Activated gamma-delta T cell (primary cell): ENCODE measurements at places on chromosomes 11 and 22.

DNA sequence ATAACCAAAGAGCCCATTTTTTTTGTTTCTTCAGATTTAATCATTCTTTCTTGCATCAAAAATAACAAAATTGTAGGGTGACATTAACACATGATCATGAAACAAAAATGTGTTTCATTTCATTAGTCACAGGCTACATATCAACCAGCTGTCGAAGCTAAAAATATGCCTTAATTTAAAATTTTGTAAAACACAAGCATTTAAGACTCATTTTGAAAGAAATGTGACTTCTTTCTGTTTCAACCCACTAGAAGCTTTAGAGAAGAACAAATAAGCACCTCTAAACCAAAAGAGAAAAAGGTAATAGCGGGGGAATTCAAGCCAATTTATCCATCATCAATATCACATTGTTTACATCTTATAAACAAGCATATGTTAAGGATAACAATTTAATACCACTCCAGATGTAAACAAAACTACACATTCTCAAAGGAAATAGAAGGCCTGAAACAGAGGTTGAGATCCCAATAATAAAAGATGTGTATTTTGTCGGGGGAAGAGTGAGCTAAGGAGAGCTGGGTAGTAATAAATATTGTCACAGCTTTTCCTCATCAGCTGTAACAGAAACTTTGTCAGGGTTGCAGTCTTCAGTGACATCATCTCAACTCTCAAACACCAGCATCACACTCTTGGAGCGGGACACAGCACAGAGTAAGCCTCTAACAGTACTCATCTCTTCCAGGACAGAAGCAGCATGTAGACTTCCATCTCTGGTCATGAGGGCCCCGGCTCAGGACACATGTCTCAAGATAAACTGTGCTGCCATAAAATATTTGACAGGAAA lies 42.0 kb downstream of the ALG9 start:
- DNase-seq = no peak

- DNase-seq = peak; percentile 54
These were observed 22.2 kb upstream of the CBX7 start for GRCh38 chr22:39174498-39175352.

DNA sequence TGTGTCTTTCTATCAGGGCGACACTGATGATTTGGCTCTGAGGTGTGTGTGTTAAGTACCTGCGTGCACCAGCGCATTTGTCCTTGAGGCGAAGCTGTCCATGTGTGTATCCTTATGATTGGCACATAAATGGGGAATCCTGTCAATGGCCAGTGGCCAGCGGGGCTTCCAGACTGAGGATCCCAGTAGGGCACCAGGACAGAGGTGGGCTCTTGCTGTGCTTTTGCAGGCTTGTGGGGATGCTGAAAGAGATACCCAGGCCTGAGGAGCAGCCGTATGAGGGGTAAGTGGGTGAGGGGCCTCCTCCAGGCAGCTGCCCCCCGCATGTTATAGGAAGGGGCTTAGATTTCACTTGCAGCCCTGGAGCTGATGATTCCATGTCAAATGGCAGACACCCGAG lies 156.8 kb downstream of the ST3GAL4 start:
- DNase-seq = no peak

DNA sequence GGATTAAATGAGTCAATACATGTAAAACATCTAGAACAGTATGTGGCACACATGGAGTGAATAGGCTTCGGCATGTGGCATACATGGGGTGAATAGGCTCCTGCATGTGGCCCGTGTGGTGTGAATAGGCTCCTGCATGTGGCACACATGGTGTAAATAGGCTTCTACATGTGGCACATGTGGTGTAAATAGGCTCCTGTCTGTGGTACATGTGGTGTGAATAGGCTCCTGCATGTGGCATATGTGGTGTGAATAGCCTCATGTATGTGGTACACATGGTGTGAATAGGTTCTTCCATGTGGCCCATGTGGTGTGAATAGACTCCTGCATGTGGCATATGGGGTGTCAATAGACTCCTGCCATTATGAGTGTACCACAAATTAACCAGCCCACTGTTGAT lies 219.1 kb upstream of the KIRREL3 start:
- DNase-seq = no peak

- peak; percentile 23 for DNase-seq
These were observed 18.2 kb downstream of the KCNJ1 start for GRCh38 chr11:128848815-128849455.

- no peak for DNase-seq
These were observed 476.8 kb upstream of the B3GAT1 start for GRCh38 chr11:134888821-134889220.

GRCh38 chr11:72720047-72720446 lies 32.2 kb downstream of the ARAP1 start:
- no peak for DNase-seq

- DNase-seq = no peak
These were observed 86.5 kb upstream of the PPARA start for GRCh38 chr22:46063846-46064227.

GRCh38 chr11:43614214-43614613 lies 66.3 kb upstream of the HSD17B12 start:
- DNase-seq = no peak

- no peak for DNase-seq
These were observed 85.2 kb downstream of the APOL5 start for GRCh38 chr22:35802885-35803284.

DNA sequence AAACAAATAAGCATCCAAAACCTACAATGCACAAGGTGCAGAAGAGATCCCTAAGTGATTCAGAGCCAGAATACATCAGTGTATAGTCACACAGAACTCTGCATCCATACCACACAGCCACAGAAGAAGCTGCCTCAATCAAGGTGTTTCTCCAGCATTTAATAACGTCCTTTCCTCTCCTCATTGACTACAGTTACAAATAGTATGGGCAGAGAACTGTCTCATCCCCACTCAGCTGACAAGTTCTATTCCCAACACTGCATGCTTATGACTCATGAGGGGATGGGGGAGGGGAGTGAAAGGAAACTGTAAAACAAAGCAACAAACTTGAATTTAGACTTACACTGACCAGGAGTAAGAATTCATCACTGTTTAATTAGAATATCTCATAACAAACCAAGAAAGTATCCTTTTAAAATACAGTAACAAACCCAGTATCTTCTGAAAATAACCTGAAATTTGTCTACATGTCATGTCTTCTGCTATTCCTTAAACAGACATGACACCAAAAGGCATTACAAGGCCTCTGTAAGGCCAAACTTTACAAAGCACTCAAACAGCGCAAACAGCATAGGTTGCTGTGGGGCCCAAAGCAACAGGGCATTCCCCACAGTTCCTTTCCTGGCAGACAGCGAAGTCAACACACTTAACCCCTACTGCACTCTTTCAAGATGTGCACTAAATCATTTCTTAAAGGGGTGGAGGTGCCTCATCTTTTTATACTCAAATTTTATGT lies 29.3 kb downstream of the CELF1 start:
- no peak for DNase-seq

DNA sequence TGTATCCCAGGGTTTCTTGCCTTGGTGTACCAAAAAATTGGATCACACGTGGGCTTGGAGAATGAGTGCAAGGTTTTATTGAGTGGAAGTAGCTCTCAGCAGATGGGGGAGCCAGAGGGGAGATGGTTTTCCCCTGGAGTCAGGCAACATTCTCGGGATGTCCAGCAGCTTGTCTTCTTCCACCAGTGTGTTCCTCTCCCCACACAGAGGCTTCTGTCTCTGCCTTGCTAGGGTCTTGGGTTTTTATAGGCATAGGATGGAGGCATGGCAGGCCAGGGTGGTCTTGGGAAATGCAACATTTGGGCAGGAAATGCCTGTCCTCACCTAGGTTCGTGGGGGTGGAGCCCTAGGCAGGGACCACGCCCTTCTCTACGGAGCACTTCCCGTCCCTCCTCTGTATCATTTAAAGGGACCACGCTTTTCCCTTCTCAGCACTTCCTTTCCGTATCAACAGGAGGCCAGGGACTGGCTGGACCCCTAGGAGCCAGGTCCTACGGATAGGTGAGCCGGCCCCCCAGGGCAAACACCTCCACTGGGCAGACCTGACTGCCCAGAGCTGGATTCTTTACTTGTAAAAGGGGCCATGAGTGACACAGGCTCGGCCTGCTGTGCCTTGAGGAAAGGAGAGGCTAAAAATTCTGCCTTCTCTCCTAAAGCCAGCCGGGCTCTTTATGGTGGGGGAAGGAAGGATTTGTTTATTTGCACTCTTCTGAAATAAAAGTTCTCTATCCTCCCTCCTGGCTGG lies 55.3 kb upstream of the CCDC188 start:
- DNase-seq = no peak

GRCh38 chr11:70201882-70202861 lies 924 bp upstream of the FADD start:
- DNase-seq = no peak

DNA sequence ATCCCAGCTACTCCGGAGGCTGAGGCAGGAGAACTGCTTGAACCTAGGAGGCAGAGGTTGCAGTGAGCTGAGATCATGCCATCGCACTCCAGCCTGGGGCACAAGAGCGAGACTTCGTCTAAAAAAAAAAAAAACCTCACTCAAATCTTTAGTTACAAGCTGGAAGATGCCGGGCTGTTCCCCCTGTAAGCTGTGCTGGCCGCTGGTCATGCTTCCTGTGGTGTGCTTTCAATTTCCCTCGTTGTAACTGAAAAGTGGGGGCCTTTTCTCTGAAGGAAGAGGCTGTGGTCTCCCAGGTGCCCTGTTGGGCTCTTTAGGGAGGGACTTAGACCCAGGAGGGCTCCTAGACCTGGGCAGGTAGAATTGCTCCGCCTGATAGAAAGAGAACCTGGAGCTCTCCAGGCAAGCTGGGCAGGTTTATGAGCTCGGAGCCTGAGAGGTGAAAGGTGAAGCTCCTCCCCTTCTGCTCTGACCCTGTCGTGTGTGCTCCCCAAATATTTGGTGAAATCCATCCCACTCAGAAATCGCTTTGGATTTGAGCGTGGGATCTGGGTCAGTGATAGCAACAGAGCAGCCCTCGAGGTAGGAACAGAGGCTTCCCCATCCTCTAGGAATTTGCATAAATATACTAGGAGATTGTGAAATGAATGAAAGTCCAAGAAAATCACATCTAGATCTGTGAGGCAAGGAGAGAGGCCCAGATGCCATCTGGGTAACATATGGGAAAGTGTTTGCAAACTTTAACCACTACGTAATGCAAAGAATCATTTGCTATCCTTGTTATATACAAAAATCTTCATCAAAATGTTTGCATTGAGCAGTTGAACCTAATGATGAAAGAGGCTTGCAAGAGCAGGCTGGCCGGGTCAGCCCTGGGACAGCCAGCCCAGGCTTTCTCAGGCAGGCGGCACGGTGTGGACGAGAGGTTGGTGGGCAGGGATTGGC lies 154.3 kb downstream of the FBXO7 start:
- DNase-seq = no peak

- DNase-seq = no peak
These were observed 133.8 kb upstream of the PITPNB start for GRCh38 chr22:28052825-28053269.

DNA sequence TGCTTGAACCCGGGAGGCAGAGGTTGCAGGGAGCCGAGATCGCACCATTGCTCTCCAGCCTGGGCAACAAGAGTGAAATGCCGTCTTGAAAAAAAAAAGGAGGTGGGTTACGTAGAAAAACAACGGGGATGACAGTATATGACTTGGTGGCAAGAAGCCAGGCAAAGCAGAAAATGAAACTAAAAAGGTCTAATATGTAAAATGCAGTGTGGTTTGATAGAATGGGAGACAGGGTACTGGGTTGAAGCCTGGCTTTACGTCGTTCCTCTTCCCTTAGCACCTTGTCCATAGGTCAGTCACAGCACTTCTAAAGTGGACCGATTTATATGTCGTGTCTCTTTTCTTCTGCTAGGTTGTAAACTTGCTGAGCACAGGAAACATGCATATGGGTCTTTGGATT lies 274.9 kb upstream of the ZC3H12C start:
- DNase-seq = no peak

GRCh38 chr11:117836077-117836960 lies 11.8 kb upstream of the FXYD2 start:
- no peak for DNase-seq

- DNase-seq = no peak
These were observed 98.2 kb upstream of the NAV2 start for GRCh38 chr11:19614370-19614940.

- no peak for DNase-seq
These were observed 211.1 kb upstream of the PLET1 start for GRCh38 chr11:112471731-112472130.

DNA sequence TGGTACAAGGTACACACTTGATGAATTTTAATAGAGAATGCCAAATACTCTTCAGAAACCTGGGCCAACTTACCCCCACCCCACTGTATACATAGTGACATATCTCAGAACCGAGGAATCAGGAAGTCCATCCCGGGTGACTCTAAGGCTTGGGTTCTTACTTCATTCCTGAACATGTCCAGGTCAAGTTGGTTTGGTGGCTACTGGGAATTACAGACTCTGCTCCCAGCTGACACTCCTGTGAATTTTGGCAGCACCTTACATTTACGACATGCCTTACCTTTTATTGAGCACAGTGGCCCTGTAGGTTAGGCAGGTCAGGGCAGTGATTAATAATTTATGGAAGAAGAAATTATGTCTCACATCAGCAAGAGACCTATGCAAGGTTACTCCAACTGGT lies 70.1 kb upstream of the LDLRAD3 start:
- no peak for DNase-seq

DNA sequence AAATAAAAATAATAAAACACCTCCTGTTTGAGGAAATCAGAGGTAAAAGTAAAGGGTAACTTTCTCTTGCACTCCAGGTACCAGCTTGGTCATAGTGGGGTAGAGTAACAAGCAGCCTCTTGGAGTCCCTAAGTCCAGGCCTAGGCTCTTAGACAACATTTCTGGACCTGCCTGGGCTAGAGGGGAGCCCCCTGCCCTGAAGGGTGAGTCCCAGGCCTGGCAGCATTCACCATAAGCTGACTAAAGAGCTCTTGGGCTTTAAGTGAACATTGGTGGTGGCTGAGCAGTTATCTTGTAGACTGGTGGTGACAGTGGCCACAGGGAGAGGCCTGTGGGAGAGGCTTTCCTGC lies 18.6 kb upstream of the OR56A3 start:
- DNase-seq = no peak

- no peak for DNase-seq
These were observed 14.3 kb upstream of the TOLLIP start for GRCh38 chr11:1323774-1324173.

GRCh38 chr11:75280227-75280701 lies 39.7 kb downstream of the TPBGL start:
- no peak for DNase-seq
